HCT116 (cell line): ENCODE measurements at places on chromosomes 16 and 17.

DNA sequence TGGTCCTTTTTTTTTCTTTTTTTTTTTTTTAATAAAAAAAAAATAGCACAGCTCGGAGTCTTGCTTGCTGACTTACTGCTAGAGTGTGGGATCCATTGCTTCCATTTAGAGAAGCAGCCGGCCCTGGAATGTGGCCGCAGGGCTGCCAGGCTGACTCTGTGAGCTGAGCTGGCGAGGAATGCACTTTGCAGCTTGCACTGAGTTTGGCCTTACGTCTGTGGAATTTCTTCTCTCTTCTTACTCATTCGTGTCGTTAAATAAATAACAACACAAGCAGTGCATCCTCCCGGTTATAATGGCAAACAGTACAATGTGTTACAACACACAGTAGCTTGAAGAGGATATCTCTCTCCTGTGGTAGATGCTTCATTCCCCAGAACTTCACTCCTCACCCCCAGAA lies 69.2 kb downstream of the PRKCB start:
- no peak for DNase-seq

DNA sequence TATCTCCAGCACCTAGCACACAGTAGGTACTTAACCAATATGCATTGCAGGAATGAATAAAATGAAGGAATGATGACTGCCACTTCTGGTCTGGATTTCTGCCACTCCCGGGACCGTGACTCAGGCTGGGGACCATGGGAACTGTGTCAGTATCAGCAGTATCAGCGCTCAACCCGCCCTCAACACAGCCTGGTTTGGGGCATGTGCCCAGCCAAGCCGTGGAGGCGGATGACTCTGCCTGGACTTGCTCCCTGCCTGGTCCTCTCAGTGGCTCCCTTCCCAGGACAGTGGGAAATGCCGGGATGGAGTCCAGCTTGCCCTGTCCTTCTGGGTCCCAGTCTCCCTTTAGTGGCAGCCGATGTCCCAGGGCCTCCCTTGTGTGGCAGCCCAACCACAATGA lies 55.1 kb downstream of the SRCIN1 start:
- no peak for DNase-seq

DNA sequence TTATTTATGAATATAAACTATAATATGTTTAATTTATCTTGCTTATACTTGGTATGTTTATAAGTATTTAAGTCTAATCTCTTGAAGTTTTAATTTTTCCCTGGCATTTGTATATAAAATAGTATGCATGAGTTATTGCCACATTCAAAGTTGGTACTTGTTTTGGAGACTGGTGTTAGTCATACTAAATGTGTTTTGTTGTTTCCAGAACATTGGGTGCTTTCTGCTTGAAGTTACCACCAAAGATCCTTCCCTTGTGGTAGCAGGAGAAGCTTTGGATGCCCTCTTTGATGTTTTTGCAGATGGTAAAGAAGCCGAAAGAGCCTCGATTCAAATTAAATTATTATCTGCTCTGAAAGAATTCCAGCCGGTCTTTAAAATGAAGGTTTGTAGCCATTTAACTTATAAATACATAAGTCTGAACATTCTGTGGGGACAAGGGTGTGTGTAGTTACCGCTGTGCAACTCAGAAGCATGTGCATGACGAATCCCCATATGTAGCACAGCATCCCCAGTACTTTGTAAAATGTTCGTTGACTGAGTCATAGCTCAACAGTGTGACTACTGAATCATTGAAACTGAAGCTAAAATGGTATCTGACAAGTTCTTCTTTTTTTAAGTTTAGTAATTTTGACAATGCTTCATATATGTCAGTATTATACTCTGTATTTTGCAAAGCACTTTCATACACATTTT lies 36.4 kb downstream of the HEATR3 start:
- no peak for DNase-seq

DNA sequence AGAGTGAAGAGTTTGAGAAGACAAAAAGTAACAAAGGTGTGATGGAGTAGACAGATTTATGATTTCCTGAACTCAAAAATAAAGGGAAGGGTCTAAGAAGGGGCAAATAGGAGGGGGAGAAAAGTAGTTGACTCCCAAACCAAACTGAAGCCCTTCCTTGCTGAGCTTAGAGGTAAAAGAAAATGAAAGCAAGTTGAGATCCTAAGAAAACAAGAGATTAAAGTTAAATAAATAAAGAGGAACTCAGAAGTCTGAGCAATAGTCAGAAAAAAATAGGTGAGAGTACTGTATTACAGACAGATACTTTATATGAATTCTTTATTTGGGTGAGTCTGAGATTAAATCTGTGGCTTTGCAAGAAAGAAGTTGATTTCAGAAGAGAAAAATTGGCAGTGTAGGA lies 3.3 kb upstream of the PSMD12 start:
- no peak for DNase-seq

GRCh38 chr17:57043276-57043675 lies 41.8 kb upstream of the AKAP1 start:
- no peak for DNase-seq

GRCh38 chr17:82974136-82974952 lies 105.1 kb upstream of the METRNL start:
- no peak for DNase-seq

DNA sequence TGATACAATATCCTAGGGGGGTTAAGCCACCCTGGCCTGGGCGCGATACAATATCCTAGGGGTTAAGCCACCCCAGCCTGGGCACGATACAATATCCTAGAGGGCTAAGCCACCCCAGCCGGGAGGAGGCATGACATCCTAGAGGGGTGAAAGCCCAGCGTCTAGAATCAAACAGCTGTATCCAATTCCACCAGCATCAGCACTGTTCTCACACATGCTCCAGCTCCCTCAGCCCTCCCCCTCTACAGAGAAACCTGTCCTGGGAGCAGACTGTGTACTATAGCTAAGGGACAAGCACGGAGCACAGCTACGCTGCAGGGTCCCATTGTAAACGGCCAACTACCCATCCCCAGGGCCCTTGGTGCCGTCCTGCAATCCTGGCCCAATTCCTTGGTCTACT lies 6.2 kb downstream of the GINS2 start:
- DNase-seq, result no peak

DNA sequence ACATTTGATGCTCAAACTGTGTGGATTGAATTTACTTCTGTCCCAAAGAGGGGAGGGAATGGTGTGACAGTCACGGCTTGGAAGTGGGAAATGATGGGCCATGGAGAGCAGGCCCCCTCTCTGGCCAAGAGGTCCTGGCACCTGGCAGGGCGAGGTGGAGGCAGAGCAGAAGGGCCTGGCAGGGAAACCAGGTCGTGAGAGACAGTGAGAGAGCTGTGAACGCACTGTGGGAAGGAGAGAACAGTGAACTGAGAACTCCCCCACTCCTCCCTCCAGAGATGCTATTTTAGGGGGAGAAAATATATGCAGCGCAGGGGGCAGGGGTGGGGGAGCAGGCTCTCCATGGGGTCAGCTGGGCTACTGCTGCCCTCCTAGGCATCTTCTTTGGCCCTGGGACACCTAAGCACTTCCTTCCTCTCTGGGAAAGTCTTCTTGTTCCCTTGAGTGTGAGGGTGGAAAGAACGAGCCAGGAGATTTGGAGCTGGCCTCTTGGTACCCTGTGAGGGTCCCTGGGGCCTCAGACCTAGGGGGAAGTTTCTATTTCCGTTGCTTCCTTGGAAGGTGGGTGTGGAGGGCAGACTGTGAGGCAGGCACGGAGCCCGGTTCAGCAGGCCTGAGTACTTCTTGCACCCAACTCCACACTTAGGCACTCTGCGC lies 17.2 kb upstream of the TBX21 start:
- DNase-seq, result no peak

DNA sequence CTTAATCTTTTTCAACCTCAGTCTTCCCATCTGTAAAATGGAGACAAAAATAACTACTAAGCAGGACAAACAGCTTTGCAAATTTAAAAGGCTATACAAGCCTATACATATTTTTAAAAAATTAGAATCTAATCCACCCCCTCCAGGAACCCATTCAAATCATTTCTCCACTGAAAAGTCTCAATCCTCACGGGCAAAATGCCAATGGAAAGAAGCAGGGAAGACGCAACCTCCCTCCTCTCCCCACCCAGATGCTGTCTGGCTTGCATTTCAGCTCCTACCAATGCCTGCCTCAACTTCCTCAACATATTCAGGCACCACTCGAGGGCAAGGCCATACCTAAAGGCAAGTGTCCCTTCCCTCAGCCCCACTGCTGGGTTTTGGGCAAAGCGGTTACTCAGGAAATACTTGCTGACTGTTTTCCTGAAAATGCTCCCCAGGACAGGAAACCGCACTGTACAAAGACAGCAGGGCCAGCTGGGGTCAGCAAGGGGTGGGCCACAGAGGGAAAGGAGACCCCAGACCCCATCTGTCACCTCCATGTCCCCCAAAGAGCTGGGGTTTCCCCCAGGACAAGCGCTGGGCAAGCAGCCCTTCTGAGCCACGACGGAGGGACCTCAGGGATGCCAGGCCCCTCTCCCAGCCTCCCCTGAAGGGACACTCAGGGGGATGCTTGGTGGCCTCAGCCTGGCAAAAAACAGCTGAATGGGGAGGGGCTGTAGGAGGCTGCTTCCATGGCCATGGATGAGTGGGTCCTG lies 47.7 kb upstream of the DOC2B start:
- no peak for DNase-seq

DNA sequence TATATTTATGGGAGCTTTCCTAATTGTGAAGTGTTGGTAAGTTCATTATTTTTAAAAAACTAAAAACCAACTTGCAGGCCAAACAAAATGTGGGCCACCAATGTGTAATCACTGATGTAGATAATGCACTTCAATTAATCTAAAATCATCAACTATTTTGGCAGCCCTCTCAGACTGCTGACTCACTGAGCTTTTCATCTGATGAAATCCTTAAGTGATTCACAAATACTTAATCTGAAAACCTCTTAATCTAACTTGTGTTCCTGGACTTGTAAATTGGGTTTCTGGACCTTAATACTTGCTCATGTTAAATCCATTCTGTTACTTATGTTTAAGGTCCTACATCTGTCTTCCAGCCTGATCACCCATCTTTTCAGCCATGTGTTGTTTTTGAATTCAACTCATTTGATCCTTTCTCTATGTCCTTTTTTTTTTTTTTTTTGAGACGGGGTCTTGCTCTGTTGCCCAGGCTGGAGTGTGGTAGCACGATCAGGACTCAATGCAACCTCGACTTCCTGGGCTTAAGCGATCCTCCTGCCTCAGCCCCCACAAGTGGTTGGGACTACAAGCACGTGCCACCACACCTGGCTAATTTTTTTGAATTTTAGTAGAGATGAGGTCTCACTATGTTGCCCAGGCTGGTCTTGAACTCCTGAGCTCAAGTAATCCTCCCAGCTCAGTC lies 39.0 kb downstream of the PRKCB start:
- no peak for DNase-seq

DNA sequence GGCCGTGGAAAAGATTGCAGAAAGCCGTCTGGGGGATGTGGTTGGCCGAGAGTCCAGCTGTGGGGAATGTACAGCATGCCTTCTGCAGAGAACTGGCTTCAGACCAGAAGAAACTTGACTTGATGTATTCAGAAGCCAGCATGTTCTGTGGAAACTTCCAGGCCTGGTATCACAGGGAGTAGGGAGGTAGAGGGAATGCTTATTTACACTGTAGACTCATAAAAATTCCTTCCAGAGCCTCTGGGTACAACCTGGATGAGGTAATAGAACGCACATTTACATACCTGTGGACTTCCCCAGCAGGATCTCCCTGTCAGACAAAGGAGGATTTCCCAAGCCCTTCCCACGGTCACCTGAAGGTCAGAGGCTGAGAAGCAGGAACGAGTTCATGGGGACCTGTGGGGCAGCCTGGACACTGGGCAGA lies 11.8 kb upstream of the GAS7 start:
- DNase-seq, result no peak

DNA sequence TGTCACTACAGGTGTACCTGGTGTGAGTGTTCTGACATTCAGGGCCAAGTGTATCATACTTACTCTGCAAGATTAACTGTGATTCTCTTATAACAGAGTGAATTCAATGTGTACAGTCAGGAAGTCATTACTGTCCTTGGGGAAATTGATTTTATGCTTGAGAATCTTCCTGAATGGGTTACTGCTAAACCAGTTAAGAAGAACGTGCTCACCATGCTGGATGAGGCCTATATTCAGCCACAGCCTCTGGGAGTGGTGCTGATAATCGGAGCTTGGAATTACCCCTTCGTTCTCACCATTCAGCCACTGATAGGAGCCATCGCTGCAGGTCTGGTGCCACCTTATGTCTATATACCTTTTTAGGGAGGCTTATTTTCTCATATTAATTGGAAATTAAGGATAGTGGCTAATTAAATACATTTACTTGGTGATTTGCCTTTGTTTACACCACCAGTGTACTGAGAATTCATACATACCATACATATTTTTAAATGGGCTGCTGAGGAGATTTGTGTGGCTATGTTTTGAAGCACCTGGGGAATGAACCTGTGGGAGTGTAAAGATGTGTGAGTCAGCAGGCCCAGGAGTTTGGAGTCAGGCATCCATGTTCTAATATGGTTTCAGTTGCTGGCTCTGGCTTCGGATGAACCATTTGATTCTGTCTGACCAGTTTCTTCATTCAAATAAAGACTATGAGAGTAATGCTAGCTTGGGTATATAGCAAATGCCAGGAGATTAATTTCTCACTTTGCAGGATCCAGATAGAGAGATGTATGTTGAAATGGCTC lies 3.1 kb downstream of the ALDH3A2 start:
- no peak for DNase-seq

DNA sequence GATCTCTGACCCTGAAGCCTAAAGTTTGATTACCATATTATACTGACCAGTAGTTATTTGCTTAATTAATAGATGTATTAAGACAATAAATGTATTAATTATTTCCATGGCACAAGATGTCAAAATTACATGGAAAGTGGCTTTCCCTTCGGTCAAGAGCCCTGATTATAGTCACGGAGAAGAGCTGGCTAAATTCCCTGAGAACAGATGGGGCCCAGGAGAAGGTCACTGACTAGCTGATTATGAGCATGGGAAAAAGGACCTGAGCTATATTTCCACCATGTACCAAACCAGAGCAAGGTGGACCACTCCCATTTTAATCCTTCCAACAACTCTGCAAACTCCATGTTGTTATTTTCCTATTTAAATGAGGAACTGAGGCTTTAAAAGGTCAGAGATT lies 12.9 kb upstream of the MYO18A start:
- DNase-seq, result no peak

DNA sequence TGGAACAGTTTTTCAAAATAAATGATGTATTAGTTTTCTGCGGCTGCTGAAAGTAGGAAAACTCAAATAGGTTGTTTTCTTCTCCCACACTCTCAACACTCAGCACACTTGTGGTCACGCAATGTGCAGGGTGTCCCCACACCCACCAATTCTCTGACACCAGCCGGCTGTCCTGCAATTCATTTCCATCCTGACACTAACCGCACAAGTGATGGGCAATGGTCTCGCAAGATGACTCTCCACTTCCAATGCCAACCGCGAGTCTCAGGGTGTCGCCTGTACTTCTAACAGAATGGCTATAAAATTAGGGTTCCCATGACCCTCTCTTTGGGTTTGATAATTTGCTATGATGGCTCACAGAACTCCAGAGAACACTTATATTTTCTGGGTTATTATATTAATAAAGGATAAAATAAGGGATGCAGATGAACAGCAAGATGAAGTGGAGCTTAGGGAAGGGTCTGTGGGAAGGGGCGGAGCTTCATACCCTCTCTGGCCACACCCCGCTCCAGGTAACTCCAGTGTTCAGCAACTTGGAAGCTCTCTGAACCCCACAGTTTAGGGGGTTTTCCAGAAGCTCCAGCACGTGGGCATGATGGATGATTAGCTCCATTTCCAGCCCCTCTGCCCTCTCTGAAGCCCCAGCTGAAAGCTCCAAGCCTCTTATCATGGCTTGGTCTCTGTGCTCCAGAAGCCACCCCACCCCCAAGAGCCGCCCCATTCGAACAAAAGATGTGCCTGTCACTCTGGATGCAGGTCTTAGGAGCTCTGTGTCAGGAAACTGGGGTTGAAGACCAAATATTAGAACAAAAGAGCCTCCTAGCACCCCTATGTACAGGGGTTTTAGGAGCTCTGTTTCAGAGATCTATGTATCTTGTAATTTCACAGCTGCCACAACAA lies 19.8 kb downstream of the TAF1C start:
- DNase-seq, result no peak
